ENCODE measurements at places on chromosomes 4 and X.

GRCh38 chrX:2566055-2566454, 65.3 kb upstream of the DHRSX start:
- no peak for DNase-seq

GRCh38 chr4:25030277-25031076, at the start of gene LGI2:
TSS of gene LGI2 (minus strand) at chr4:25030946. CDS start at chr4:25030693, 253 bp downstream.
- peak; percentile 16 for DNase-seq

GRCh38 chr4:158159054-158159717, 13.6 kb downstream of the GASK1B start:
- no peak for DNase-seq

GRCh38 chr4:122815248-122815647, 11.4 kb upstream of the FGF2 start:
- no peak for DNase-seq

DNA sequence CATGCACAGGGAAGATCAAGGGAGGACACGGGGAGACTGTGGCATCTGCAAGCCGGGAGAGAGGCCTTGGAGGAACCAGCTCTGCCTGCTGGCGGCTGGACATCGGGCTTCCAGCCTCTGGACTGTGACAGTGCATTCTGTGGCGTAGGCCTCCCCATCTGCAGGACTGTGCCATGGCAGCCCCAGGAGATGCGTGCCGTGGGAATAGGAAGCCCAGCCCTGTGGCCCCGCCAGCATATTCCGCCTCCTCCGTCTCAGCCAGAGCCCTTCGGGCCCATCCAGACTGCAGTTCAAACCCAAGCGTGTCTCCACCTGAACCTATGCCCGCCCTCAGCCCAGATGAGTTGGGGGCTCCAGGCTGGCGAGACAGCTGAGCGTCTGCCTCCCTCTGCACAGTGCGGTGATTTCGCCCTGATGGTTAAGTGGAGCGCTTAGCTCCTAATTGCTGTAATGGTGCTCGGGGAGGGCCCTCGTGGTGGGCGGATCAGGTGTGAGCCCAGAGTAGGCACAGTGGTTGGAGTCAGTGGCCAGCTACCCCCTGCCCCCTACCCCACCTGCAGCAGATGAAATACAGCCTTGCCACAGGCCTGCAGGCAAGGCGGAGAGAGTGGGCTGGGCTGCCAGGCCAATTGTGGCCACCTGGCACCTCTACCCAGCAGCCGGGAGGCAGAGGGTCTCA, 133.9 kb downstream of the HMX1 start:
- DNase-seq: no peak

DNA sequence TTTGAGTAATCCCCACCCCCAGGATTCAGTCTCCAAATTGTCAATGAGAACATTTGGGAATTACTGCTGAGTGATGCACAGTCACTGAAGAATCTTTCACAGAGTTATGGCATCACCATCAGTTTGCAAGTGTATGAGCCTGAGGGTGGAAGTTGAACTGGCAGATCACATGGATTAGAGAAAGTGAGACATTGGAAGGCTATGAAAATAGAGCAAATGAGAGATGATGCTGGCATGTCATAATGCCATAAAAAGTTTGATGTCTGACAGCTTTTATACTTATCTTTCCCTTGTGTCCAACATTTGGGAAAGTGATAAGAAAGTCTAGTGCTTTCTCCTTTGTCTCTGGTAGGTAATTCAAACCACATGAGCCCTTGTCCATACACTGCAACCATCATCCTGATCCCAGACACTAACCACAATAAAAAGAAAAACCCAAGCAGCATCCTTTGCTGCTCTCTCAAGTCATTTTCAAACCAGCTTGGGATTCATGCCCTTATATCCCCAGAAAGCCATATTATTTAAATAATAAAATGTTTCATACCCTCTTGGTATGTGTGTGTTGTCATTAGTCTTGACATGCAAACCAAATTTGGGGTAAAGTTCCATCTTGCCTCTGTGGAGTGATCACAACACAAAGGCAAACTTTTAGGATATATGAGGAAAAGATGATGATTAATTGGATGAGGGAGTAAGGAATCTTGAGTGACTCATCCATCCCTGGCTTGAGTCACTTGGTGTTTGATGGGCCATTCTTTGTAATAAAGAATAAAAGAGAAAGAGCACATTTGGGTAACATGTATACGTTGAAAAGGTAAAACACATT, 438.9 kb downstream of the GRXCR1 start:
- peak; percentile 27 for DNase-seq
